ENCODE measurements at places on chromosomes 16 and 17. TPM values are rescaled to one million over a fixed set of nuclear protein-coding genes. Genes with fewer than 3 reads are reported as not detected.

The MARVELD3 gene
- 0.11 TPM for total RNA-seq

The LRRC37B gene
- 20.1 TPM for total RNA-seq

The MAP1LC3B gene
- total RNA-seq, result 57.6 TPM

The MPP2 gene
- 3.9 TPM for total RNA-seq

The CCDC154 gene
- 0.13 TPM for total RNA-seq

Data from articular chondrocyte of knee joint (primary cell).